Astrocyte (in vitro differentiated cells and primary cell): ENCODE measurements at places on chromosomes 1 and 21. TPM values are rescaled to one million over a fixed set of nuclear protein-coding genes. Genes with fewer than 3 reads are reported as not detected.

CRYBG2 gene
- 1.8 and 5.3 TPM in 2 replicates for total RNA-seq

KIRREL1 gene
- total RNA-seq = 195 and 231 TPM in 2 replicates

SH2D2A gene
- total RNA-seq = 0.89 and 1.1 TPM in 2 replicates

ENAH gene
- 749 and 829 TPM in 2 replicates for total RNA-seq

CNKSR1 gene
- 4.2 and 5.0 TPM in 2 replicates for total RNA-seq

PLEKHN1 gene
- 2.1 and 2.4 TPM in 2 replicates for total RNA-seq

EEIG2 gene
- 5.3 and 7.1 TPM in 2 replicates for total RNA-seq

GREM2 gene
- total RNA-seq = 0.14 and 0.50 TPM in 2 replicates

NMNAT2 gene
- 0.36 and 0.50 TPM in 2 replicates for total RNA-seq

DIO1 gene
- not detected in 2 replicates for total RNA-seq

CCDC17 gene
- total RNA-seq = 2.4 and 3.8 TPM in 2 replicates

TEX50 gene
- not detected in 2 replicates for total RNA-seq
